ENCODE measurements at places on chromosomes 6 and 20.
A peak's percentile ranks its signal among the peaks of the same experiment; 100 is the strongest.

GRCh38 chr6:31680226-31681134 lies at the start of gene LY6G5C:
Gene LY6G5C (minus strand): TSS chr6:31681067. CDS start chr6:31680373, 694 bp downstream.
- peak; percentile 83 for DNase-seq

DNA sequence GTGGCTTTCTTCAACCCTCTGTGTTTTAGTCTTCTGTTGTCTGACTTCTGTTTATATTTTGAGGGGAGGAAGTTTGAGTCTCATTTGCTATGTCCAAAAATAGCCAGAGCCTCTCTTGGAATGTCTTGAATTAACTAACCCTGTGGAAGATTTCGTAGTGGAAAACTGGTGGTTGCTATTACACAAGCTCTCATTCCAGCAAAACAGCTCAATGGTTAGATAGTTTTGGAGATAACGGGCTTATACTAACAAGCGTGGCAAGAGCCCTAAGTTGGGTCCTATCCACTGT lies 1.6 kb downstream of the CCN2 start:
- DNase-seq = peak; percentile 80

- peak; percentile 61 for DNase-seq
Observed at GRCh38 chr6:11096109-11096508, 2.5 kb downstream of the SMIM13 start.

DNA sequence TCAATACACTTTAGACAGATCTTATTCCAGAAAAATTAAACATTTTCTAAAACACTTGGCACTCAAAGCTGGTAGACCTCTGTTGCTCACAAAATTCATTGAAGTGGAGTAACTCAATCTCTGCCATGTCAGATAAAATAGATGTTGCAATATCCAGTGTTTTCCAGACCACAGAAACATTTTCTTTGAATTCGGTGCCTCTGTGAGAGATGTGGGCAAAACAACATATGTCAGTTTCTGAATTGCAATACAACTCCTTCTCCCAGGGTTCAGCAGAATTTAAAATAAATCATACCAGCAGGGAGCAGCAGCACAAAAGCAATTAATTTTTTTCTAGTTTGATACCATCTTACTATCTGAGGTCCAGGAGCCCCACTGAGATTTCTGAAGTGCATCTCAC lies 11.3 kb upstream of the PKHD1 start:
- DNase-seq = no peak

DNA sequence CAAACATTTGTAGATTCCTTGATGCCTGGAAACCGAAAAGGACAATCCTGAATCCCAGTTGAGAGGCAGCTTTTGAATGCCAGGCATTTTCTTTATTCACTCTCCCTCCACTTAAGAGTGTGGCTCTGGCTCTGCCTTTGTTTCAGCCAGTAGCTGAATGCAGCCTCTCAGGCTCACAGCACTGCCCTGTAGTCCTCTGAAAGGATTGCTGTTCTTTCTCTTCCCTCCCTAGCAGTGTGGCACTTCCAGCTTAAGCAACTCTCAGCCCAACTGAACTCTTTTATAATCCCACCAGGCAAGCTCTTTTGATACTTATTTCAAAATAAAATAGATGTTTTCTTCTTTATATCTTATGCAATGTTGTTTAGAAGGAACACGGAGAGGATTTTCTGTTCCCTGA lies 415.6 kb downstream of the GJA1 start:
- DNase-seq = no peak

- DNase-seq = no peak
Observed at GRCh38 chr6:82068721-82069120, 178.8 kb downstream of the IBTK start.

- DNase-seq = no peak
Observed at GRCh38 chr6:4510906-4511640, 265.1 kb upstream of the CDYL start.

DNA sequence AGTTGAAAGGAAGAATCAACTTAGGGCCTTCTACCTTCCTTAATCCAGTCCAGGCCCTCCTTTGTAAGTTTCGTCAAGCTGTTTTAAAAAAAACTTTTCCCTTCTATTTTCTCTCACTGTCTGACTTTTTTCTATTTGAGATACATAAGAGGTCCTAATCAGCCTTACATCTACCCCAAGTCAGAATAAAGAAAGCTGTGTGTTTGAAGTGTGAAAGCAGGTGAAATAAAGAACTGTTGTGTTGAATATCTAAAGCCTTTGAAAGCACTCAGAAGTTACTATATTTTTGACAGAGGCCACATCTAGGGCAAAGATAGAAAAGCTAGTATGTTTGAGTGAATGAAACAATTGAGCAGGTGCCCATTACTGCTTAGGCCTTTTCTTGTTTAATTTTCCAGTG lies 35.5 kb downstream of the SH3BGRL2 start:
- DNase-seq = no peak

DNA sequence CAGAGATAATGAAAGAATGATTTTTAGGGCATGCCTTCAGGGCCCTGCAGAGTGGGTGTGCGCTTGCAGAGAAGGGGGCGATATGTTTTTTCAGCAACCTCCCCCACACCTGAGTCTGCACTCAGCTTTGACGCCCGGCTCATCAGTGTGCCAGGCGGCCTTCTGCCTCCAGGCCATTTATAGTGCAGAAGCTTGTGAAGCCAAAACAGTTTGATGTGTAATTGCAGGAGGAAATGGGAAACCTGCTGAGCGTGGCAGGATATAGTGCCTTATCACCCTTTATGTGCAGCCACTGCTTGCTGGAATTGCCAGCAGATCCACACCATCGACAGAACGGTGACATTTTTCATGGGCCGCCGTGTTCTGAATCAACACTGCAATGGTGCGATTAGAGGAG lies 178.2 kb downstream of the CDH4 start:
- DNase-seq = no peak

- DNase-seq = no peak
Observed at GRCh38 chr6:104955927-104956730, 778 bp upstream of the LIN28B start.

- no peak for DNase-seq
Observed at GRCh38 chr6:137727216-137727765, 139.8 kb upstream of the TNFAIP3 start.

GRCh38 chr6:3108746-3109414 lies 9.6 kb upstream of the BPHL start:
- no peak for DNase-seq

DNA sequence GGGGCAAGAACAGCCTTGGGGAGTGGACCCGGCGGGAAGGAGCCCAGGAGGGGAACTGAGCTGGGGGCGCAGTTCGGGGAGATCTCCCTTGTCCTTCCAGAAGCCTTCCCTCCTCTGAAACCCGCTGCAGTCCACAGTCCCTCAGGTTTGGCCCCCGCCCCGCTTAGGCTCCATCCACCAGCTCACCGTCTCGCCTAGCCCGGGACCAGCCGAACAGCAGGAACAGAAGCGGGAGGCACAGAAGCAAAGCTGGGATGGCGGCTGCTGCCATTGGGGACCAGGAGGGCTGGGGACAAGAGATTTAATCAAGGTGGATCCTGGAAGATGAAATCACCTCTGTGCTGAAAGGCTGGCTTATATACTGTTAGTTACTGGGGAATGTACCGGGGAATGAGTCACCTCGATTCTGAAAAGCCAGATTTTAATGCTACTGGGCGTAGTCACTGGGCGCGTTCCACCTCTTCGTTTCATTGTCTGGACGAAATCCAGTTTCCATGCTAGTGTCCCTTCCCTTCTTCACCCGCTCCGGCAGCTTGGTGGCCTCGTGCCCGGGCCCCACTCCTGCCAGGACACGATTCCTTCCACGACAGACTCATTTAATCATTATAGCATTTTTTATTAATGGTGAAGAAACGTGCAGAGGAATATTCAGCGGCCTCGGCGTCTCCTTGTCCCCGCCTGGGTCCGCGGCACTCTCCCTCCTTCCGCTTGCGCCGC lies at the start of gene RAET1L:
RAET1L (minus strand) TSS at position 332 of the 717 bp plus-strand sequence; CDS start at position 271, 61 bp downstream.
- DNase-seq = peak; percentile 44

DNA sequence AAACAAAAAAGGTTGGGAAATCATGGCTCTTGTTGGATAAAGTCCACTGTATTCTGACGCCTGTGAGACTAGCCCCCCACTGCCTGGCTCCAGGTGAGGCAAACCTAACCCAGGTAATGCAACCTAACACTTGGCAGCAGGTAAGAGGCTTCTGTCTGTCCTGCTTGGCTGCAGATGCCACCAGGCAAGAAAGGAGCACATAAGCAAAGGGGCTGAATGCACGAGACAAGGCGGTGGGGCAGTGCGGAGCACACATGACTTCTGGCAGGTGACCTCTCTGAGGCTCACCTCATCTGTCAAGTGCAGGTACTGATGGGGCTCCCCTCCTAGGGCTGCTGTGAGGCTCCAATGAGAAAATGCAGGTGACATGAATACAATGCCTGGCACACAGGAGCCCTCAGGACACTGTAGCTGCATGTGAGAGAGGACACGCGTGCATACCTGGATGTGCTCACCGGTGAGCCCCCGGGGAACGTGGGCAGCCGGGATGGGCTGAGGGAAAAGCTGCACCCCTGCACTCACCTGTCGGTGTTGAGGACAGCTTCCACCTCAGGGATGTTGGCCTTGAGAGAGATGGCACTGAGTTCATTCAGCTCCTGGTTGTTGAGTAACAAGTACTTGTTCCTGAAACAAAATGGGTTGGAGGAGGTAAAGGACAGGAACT lies 54.1 kb downstream of the MYH7B start:
- no peak for DNase-seq

Data from fibroblast of skin of scalp (primary cell).